ENCODE measurements at places on chromosomes 12 and 14.

DNA sequence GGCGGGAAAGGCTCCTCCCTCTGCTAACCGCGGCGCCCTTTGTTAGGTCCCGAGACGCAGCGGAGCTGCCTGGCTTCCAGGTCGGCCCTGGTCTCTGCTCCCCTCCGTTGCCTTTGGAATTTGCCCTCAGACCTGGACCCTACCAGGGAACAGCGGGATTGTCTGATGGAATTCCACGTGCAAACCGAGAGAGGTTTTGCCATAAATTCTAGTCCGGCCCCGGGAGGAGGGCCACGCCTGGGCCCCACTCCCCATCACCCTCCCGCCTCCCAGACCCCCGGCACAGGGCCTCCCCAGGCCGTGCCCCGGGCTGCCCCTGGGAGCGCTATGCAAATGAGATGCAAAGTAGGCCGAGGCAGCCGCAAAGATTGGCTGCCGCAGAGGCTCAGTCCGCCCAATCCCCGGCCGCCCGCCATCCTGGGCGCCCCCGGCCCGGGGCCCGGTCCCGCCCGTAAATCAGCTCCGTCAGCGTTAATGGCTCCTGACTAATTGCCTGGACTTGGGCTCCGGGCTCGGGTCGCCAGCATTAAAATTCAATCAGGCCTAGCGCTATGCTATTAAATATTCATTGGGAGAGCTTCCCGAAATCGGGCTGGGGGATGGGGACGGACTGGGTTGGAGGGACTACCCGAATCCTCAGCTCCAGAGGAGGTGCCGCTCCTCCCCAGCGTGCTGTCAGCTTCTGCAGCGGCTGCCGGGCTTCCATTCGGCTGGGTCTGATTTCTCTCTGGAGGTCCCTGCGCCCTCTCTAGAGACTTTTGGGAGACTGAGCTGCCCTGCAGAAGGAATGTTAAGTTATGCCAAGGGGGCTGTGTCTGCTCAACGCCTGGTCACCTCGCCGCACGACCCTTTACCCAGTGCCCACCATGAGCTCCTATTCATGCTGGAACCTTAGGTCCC, 15.7 kb upstream of the FIGNL2 start:
- no peak for DNase-seq

- DNase-seq = no peak
Measured at GRCh38 chr12:131939007-131939406, 9.9 kb downstream of the PUS1 start.

DNA sequence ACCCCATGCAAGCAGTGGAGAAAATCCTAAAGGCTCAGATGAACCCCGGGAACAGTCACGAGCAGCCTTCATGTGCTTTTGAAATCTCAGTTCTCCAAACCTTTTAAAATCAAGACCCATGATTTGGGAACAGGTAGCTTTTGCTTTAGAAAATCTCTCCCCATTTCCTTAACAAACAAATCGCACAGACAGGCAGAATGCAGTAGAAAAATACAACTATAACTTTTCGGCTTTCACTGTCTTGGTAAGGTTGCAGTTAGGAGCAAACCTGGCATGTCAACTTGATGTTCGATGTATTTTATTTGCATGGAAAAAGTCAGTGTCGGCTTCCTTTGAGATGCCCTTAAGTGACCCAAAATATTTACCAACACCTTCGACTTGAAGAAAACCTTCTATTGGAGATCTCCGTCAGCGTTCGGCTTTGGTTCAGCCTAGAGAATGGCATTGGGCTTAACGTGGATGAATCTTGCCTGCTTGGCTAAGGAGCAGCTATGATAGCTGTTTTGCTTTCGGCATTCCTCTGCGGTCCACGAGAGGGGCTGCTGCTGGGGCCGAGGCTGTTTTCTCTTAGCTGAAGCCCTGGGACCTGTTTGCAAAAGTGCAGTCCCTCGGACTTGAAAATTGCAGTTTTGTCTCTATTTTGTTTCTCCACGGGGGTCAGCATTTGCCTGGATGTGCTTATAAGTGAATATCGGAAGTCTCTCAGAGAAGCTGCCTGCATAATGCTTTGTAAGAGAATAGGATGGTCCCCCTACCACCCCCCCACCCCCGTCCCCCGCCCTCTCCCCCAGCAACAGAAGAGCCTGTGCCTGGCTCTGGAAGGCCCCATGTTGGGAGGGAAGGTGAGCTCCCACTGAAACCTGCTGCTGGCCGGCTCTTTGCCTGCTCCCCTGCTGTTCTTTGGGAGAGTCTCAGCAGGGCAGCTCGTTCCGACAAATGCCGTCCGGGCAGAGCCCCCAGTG, 122.8 kb downstream of the AACS start:
- no peak for DNase-seq

DNA sequence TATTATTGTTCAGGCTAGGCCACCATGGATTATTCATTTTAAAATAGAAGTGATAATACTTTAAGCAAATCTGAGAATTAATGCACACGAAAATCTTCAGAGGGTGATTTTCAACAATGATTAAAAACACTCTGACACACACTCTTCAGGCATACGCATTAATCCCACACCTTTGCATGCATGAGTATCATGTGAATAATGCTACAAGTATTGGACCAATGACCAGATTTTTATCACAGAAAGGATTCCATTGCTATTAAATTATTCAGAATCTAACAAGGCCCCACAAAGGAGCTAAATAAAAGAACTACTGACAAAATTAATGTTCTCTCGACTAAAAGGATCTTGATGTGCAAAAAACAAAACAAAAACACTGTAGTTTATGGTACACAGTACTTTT, 11.1 kb downstream of the EPS8 start:
- DNase-seq = no peak

Measured in GDM1 (cell line).